ENCODE measurements at places on chromosomes 7 and 10. TPM values are rescaled to one million over a fixed set of nuclear protein-coding genes. Genes with fewer than 3 reads are reported as not detected.
A peak's percentile ranks its signal among the peaks of the same experiment; 100 is the strongest.

The C7orf57 gene
- not detected for total RNA-seq

The ORC5 gene
- 13.2 TPM for total RNA-seq

GRCh38 chr10:118981946-118982345 lies 47.6 kb upstream of the NANOS1 start:
- no peak for DNase-seq

GRCh38 chr7:41774966-41775365 lies 72.1 kb upstream of the INHBA start:
- no peak for DNase-seq

DNA sequence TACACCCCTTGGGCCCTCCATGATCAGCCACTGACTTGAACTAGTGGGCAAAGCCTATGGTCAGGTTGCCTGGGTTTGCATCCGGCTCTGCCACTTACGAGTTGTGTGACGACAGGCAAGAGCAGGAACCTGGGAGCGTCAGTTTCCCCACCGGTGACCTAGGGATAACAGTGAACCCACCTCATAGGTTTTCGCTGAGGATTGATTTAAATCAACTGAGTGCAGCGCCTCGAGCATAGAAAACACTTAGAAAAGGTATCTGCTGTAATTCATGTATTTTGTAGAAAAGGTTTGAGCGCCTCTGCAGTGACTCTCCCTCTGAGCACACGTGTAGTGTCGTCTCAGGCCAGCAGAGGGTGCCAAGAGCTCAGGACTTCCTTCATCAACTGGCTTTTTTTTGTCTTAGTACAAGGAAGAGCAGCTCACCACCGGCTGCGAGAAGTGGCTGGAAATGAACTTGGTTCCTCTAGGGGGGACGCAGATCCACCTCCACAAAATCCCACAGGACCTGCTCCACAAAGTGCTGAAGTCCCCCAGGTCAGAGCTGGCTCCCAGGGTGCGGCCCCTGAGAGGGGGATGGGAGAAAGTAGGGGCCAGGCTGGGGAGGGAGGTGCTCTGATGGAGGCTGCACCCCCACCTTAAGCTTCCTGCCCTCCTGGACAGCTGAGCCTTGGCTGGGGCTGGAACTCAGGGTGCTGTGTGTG lies 27.7 kb downstream of the BTBD16 start:
- DNase-seq, result peak; percentile 91
